ENCODE measurements at places on chromosomes 5 and 9.
A peak's percentile ranks its signal among the peaks of the same experiment; 100 is the strongest.

DNA sequence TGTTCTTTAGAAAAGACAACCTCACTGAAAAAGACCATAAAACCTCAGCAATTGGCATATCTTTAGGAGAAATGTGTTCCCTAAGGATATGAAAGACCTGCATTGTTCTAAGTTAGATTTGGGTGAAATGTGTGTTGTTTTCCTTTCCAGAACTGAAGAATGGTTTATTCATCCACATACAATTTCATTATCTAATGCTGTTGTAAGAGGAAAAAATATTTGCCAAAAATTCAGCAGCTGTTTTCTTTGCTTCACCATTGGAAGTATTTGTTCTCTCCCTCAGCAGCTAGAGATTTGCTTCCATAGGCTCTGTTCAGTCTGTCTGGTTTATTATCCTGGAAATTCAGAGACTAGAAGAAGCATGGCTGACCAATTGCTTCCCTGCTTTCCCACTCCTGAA is 150.9 kb downstream of the ISOC1 start:
- no peak for DNase-seq

GRCh38 chr5:160959804-160960203 is 107.8 kb upstream of the ATP10B start:
- DNase-seq, result no peak

GRCh38 chr9:7172154-7173115 is 414.7 kb downstream of the KDM4C start:
- DNase-seq, result no peak

DNA sequence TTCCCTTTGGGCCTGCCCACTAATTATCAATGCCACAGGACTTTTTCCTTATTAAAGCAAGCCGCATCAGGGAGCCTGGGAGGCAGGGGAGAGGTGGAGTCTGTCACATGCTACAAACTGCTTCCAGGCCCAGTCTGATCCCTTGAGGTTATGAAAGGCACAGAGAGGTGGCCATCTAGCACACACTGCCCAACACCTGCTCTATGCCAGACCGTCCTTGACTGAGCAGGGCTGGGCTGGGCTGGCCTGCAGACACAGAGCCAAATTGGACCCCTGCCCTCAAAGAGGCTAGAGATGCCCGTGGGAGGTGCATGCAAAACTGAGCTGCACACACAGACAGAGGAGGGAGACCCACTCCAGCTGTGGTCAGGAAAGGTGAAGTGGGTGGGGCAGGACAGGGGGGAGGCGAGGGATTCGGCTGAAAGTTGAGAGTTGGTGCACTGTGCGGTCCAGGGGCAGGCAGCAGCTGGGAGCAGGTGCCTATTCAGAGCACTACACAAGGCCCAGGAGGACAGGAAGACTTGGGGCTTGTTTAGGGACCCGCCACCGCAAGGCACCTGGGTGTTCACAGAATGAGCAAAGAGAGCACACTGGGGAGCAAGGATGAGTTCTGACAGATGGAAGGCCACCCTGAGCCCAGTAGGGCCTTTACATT is 36.4 kb upstream of the TCF7 start:
- DNase-seq, result no peak

- DNase-seq, result no peak
Observed at GRCh38 chr5:73967347-73967746, 341.4 kb downstream of the ARHGEF28 start.

DNA sequence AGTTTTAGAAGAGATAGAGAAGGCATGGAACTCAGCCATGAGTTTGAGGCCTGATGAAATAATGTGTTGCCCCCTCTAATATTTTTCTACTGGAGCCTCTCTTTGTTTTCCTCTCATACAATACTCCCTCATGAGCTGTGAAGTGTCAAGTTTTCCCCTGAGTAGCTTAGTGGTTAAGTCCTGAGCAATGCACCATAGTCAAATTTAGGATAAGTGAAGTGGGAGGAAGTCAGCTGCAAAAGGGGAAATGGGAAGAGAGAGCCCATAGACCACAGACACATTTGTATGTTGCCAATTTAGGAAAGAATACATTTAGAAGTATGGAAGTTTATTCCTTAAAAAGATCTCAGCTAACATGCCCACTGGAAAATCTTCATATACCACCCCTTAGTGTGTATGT is 171.5 kb upstream of the NREP start:
- no peak for DNase-seq

GRCh38 chr5:25451294-25451693 is 806.5 kb upstream of the CDH10 start:
- DNase-seq, result no peak

DNA sequence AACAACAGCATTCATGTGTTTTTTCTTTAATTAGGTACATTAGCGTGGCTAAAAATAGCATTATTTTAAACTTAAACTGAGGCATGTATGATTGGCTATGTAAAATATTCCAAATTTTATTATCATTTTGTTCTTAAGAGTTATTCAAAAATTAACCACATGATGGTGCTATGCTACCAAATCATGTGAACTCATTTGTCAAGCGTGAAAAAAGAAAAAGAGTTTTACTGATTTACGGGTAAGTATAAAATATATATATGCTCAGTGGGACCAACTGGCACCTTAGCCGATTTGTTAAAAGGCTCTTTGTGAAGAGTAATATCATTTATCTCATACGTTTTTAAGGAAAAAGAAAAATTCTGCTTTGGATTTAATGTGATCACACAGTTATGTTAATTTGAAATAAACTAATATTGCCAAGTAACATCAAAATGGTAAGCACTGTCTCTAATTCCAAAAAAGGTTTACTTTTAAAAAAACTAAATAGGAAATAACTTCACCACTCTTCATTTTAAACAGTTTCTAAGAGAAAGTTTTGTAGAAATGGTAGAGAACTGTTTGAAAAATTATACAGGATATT is 1042.3 kb downstream of the CDH12 start:
- peak; percentile 26 for DNase-seq

DNA sequence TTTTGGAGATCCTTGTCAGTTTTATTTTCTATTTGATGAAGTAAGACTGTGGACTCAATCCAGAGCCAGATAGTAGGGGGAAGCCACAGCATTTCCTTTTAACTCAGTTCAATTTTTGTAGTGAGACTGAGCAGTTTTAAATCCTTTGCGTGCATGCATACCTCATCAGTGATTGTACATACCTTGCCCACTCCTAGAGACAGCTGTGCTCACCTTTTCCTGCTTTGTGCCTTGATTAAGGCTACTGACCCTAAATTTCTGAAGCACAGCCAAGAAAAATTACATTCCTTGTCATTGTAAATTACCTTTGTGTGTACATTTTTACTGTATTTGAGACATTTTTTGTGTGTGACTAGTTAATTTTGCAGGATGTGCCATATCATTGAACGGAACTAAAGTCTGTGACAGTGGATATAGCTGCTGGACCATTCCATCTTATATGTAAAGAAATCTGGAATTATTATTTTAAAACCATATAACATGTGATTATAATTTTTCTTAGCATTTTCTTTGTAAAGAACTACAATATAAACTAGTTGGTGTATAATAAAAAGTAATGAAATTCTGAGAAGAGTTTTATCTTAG is 17.8 kb downstream of the DIMT1 start:
- no peak for DNase-seq

DNA sequence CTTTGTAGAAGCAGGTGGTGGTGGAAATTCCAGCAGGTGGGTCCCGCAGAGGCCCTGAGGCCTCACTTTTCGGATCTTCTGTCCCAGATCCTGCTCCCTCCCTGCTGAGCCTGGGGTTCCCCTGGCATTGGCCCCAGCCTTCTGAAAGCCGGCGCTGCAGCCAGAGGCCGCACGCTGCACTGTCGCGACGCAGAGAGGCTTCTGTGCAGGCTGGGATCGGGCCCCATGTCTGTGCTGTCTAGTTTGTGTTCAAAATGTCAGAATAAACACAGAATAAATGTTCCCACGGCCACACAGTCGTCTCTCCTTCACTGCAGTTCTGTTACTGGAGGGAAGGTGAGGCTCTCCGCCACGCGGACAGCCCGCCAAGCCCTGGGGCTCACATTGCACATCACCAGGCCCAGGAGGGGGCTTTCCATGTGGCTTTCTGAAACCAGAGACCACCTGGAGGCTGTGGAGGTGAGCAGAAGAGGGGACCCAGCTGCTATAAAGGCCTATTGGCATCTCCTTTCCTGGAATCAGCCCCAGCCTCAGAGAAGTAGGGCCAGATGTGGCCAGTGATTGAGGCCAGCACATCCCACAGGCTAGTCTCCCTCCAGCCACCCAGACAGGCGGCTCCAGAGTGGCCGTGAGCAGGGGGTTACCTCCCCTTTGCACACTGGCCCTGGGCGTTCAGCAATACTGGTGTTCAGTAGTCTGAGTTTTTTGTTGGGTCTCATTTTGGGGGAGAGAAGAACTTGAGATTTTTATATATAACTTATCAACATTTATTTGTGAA is 46.5 kb downstream of the USP20 start:
- DNase-seq, result no peak

DNA sequence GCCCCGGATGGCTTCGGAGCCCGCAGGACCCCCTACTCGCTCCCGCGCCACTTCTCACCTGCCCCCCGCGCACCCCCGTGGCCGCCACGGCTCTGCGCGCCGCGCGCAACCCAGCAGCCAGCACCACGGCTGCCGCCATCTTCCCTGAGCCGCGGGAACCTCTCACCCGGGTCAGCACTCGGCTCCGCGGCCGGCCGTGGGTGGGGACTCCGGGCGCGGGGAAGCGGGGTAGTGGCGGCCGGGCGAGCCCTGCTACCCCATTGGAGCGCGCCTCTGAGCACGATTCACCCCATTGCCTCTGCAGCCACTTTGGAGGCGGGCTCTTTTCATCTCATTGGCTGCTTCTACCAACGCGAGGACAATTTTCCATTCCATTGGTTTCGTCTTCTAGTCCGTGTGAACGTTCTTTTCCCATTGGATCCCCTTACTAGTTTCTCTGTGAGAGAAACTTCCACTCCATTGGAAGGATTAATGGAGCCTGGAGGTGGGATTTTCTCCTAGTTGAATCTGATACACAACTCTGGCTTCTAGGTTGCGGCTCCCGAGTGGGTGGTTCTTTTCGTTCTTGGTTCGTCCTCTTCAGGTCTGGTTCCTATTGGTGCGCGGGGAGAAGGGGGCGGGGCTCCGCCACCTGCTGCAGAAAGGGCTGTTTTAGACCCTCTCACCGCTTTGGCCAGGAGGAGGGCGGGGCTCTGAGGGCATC is at the start of gene HINT2:
HINT2 (minus strand) TSS at position 202 of the 703 bp plus-strand sequence; CDS start at position 139, 63 bp downstream.
- peak; percentile 88 for DNase-seq

- DNase-seq, result no peak
Observed at GRCh38 chr9:16449076-16449730, 421.3 kb downstream of the BNC2 start.

DNA sequence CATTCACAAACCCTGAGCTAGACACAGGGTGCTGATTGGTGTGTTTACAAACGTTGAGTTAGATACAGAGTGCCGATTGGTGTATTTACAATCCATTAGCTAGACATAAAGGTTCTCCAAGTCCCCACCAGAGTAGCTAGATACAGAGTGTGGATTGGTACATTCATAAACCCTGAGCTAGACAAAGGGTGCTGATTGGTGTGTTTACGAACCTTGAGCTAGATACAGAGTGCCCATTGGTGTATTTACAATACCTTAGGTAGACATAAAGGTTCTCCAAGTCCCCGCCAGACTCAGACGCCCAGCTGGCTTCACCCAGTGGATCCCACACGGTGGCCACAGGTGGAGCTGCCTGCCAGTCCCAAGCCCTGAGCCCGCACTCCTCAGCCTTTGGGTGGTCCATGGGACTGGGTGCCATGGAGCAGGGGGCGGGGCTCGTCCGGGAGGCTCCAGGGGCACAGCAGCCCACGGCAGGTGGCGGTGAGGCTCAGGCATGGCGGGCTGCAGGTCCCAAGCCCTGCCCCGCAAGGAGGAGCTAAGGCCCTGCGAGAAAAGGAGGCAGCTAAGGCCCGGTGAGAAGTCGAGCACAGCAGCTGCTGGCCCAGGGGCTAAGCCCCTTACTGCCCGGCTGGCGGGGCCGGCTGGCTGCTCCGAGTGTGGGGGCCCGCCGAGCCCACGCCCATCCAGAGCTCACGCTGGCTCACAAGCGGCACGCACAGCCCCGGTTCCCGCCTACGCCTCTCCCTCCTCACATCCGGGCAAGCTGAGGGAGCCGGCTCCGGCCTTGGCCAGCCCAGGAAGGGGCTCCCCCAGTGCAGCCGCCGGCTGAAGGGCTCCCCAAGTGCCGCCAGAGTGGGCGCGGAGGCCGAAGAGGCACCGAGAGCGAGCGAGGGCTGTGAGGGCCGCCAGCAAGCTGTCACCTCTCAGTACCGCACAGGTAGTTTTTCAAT is 1039.2 kb upstream of the CDH9 start:
- DNase-seq, result no peak

- no peak for DNase-seq
Observed at GRCh38 chr5:151181818-151182523, 24.4 kb upstream of the ANXA6 start.

DNA sequence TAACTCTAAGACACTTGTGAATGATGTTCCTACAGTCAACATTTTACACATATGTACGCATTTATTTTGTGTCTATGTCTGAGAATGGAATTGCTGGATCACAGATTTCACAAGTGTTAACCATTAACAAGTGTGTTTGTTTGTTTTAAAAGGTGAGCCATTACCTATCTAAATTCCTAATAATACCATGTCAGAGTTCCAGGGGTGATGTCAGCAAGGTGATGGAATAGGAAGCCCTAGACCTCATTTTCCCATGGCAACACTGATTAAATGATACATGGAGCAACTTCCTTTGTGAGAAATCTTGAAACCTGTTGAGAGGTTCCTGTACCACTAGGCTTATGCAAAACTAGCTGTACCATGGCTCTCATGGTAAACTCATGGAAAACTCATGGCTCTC is 309.7 kb downstream of the CYLC2 start:
- no peak for DNase-seq

GRCh38 chr9:110316261-110317075 is 21.2 kb downstream of the TXNDC8 start:
- no peak for DNase-seq

DNA sequence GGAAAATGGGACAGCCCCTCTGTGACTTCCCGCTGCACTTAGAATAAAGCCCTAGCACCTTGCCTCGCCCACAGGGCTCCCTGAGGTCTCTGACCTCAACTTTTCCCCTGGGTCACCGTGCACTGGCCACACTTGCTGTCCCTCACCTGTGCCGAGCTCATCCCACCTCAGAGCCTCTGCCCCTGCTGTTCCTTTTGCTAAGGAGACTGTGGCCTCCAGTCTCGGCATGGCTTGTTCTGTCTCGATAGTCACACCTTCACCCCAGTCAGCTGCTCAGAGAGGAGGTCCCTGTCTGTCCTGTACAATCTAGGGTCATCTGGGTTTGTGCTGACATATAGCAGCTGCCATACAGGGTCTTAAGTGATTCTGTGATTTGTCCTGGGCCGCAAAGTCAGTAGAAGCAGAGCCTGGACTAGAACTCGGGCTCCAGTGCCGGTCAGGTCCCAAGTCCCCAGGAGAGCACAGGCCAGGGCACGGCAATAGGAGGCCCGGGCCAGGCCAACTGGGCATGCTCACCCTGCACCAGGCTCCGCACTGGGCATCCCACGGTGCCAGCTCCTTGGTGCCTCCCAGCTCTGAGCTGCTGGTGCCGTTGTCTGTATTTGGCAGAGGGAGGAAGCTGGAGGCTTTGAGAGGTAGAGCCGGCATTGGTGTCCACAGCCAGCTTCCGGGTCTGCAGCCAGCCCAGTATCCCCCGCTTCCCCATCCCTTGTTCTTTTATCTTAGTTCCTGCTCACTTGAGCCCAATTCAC is 35.2 kb downstream of the NCS1 start:
- no peak for DNase-seq

Measured in SW 1271 (cell line).